ENCODE measurements at places on chromosomes 6 and 20.

DNA sequence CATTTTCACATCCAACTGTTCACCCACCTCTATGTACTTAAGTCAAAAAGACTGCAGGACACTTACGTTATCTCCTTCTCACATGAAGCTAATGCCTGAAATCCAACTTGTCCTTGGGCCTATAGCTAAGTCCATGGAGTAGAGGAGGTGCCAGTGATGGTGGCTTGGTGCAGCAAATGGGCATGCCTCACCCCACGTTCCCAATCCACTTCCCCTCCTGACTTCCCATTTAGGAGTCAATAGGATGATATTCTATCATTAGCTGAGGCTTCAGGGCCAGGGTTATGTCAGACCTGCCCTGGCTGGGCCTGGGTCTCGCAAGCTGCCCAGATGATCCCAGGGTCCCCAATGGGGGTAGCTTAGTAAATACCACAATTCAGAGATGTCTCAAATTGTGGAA, 410.4 kb downstream of the MAFB start:
- DNase-seq = no peak

DNA sequence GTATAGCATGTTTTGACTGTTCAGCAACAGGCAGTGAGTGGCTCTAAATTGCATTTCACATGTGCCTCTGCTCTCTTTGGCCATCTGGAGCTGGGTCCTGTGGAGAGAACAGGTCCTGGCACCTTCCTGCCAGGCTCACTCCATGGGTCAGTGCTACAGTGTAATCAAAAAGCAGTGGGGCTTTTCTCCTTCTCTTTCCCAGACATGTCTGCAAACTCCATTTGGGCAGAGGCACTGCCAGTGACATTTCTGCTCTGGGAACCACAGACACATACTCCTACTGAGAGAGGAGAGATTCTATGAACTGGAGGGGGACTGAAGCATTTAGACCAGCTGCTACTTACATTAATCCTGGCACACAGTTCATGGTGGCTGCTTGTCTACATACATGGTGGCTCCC, 68.3 kb upstream of the TRAF3IP2 start:
- DNase-seq = no peak

- DNase-seq = no peak
Observed at GRCh38 chr6:118317581-118318563, 230.2 kb upstream of the PLN start.

GRCh38 chr6:124822721-124823120, 139.5 kb upstream of the RNF217 start:
- no peak for DNase-seq

- no peak for DNase-seq
Observed at GRCh38 chr20:7710440-7710839, 229.8 kb downstream of the HAO1 start.

DNA sequence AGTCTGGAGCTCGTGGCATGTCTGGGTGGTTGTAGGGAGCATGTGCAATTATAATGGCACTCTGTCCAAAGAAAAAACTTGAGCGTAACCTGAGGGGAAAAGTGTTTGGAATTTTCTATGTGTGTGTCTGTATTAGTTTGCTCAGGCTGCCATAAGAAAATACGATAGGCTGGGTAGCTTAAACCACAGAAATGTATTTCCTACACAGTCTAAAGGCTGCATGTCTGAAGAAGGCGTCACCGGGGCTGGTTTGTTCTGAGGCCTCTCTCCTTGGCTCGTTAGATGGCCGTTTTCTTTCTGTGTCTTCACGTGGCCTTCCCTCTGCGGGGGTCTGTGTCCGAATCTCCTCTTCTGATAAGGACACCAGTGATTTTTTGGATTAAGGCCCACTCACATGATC, 59.0 kb downstream of the IGF2R start:
- DNase-seq = no peak

DNA sequence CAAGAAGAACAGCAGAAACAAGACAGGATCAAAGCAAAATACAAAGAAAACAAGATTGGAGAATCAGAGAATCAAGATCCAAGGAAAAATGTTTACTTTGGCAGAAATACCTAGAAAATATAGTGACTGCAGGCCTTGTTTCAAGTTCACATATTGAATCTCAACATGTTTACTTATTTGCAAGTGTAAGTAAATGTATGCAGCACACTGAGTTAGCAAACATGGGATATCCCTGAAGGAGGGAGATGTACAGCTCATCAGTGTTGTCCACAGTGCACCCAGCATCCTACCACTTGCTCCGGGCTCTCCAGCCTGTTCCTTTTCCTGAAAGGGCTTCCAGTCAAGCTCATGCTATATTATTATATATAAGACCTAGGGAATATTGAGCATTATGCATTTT, 319.5 kb downstream of the PRL start:
- DNase-seq = no peak

GRCh38 chr6:33297406-33297955, 1.3 kb downstream of the RGL2 start:
- DNase-seq = no peak

DNA sequence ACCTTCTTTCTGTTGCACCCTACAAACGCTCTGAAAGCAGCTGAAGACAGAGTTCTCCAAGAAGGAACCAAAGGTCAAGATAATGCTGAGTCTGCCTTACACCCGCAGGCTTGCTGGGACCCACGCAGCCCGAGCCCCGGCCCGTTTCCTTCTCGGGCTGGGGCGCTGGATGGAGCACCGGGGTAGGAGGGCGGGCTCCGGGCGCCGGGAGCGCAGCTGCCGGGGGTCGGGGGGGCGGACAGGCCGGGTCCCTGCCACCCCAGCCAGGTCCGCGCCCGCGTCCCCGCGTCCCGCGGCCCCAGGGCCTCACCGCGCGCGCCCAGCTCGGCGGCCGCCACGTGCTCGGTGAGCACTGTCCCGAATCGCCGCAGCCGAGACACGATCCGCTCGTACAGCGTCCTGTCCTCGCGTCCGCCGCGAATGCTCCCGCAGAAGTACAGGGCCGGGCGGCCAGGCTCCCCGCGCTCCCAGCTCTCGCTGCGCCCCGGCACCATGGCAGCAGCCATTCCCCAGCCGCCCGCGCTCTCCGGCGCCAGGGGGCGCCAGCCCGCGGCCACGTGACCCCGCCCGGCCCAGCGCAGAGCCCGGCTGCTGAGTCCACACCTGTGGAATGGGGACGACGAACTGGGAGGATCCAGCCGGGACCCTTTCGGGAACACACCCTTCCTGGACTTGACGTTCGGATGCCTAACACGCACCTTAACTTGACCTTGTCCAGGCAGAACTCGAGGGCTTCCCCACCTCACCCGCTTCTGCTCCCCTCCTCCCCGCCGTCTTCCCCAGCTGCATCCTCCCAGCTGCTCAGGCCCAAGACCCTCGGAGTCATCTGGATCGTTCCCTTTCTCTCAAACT, at the start of gene DNPH1:
Gene DNPH1, minus strand, starts transcription at position 531 of the 852 bp plus-strand sequence. Its CDS starts 25 bp downstream, at position 506.
- DNase-seq = peak; percentile 68

GRCh38 chr20:49568278-49569151, 578 bp upstream of the PTGIS start:
- DNase-seq = no peak

DNA sequence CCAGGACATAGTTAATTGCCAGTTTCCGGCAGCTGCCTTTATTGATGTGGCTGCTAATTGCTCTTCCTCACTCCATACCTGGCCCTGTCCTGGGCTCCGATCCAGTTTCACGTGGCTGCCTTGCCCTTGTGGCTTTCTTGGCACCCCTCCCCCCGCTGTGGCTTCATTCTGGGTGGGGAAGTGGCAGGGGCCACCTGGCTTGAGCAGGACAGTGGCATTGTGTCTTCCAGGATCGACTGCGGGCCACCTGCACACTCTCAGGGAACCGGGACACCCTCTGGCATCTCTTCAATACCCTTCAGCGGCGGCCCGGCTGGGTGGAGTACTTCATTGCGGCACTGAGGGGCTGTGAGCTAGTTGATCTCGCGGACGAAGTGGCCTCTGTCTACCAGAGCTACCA, 10.8 kb downstream of the MAVS start:
- DNase-seq = no peak

GRCh38 chr20:56422076-56422823, 10.2 kb downstream of the CASS4 start:
- no peak for DNase-seq

- no peak for DNase-seq
Observed at GRCh38 chr6:111971866-111972532, 81.9 kb upstream of the CCN6 start.

- DNase-seq = no peak
Observed at GRCh38 chr6:148912252-148912651, 165.4 kb downstream of the UST start.

GRCh38 chr20:17688965-17689364, 6.9 kb upstream of the RRBP1 start:
- no peak for DNase-seq

DNA sequence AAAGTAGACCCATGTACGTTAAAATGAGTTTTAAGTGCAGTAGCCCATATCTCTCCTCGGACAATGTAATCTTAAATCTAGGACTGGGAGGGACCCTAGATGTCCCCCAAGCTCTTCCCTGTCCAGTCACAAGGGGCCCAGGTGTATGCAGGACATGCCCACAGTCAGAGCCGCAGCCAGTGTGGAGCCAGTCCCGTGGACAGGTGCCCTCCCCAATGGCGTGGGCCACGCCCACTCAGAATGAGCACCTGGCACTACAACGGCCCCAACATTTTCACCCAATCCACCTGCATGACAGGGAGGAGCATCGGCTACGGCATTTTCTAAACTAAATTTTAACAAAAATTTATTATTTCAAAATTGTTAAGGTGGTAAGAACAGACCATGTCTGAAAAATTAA, 53.2 kb downstream of the WDR27 start:
- DNase-seq = no peak

DNA sequence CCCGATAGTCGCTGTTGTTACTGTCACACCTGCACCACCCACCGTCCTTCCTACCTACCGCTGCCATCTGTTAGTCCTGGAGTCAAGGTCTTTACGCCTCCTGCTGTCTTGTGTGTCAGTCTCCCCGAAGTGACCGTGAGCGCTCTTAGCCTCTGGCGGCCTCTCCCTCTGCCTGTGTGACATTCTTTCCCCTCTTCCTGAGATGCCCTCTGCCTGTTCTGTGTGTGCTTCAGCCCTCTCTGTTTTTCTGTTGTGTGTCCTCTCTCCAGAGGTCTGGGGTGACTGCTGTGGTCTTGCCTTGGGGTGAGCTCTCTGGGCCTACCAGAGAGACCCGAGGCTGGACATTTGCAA, 54.9 kb downstream of the TCP11 start:
- no peak for DNase-seq

DNA sequence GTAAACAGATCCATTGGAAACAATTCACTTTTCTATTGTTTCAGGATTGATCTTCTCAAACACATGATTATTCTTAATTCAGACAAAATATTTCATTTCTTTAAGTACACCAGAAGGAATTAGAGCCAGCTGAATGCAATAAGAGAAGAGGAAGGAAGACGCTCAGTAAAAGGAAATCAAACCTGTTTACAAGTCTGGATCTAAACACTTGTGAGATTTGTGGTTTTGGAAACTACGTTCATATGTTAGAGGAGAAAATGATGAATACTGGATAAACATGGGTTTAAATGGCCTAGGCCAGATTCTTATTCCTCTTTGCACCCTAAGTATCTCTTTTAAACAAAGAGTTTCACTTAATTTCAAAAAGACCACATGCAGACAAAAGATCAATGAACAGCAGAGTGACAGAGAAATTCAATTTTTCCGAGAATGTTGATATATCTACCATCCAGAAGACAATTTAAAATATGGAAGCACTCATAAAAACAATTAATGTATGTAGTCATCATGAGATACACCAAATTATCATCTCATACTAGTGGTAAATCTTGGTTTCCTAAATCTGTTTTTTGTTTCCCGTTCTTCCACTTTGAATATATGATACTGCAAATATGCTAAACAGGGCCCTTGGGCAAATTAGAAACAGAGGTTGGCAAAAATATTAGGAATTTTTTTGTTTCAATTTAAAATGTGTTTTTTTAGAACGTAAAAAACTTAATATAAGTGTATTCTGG, 703.5 kb upstream of the CITED2 start:
- no peak for DNase-seq

GRCh38 chr20:45484676-45485075, 15.1 kb downstream of the WFDC2 start:
- no peak for DNase-seq

DNA sequence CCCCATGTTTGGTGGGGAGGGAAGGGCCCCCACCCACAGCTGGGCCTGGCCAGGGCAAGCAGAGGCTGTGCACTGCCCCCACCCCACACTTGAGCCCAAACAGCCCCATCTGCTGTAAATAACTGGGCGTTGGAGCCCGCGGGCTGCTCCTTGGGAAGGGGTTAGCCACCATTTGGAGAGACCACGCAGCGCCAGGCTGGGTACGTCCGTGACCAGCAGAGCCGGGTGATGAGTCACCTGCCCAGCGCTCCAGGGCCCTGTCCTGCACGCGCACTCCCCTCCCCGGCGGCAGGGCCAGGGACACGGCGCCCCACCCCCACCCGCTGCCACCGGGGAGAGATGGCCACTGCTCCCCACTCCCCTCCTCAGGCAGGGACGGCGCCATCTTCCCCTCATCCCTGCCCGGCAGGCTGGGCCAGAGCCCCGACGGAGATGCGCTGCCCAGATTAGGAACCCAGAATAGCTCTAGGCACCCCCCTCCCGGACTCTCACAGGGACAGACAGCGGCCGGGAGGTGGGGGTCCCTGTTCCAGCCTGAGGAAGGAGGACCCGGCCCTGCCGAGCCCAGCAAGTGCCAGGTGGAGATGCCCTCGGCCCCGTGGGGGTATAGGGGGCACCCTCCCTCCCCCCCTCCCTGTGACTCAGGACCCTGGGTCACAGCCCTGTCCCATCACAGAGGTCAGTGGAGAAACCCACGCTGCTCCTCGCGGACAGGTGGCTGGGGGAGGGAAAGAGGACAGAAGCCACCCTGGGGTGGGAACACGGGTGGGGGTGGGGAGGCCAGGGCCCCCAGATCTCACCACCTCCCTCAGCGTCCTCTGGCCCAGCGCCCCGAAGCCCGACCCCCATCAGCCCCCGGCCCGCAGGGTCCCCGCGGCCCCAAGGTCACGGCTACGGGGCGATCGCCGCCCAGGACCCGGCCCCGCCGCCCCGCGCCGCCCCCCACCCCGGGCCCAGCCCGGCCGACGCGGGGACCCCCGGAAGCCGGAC, 642 bp downstream of the EEF1A2 start:
- no peak for DNase-seq

DNA sequence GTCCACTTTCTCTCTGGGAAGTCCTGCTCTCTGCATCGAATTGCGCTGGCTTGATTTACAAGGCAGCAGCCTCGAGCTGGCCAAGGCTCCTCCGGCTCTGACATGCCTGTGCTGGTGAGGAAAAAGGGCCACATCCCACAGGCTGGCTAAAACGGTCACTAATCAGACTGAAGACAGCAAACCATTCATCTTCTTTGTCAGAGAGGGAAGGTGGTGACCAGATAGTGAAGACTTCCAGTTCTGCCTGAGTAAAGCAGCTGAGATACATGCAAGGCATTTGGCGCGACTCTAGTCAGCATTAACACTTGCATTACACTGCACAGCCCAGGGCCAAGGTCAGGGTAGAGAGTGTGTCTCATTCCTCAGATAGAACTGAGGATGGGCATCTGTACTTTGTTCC, 203.2 kb upstream of the MAP3K7 start:
- DNase-seq = no peak

- DNase-seq = no peak
Observed at GRCh38 chr6:14771016-14771415, 474.9 kb upstream of the JARID2 start.

GRCh38 chr6:161890832-161891297, 617.0 kb upstream of the AGPAT4 start:
- no peak for DNase-seq

GRCh38 chr6:123518441-123519188, 118.1 kb downstream of the TRDN start:
- no peak for DNase-seq
